SHP77 (cell line): ENCODE measurements at places on chromosomes 3 and 15.

GRCh38 chr3:34396288-34396687 lies 597.9 kb downstream of the PDCD6IP start:
- DNase-seq = no peak

DNA sequence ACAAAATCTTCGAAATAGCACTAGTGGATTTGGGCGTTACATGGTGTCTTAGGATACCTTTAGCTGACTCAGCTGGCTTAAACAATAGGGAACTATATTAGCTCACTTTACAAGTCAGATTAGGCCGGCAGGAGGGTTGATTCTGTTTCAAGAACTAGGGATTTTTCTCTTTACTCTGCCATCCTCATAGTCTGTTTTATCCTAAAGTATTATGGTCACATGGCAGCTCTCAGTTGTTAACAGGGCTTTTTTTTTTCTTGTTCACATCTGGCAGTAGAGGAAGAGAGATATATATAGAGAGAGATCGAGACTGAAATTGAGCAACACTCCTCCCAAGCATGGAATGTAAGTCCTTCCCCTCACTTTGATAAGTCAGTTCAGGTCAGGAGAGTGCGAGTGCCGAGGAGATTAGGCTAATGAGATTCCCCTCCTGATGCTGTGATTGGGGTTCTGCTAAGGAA lies 32.9 kb downstream of the CHP1 start:
- DNase-seq = no peak

- DNase-seq = no peak
These were observed 41.9 kb downstream of the SETD5 start for GRCh38 chr3:9439331-9439730.

DNA sequence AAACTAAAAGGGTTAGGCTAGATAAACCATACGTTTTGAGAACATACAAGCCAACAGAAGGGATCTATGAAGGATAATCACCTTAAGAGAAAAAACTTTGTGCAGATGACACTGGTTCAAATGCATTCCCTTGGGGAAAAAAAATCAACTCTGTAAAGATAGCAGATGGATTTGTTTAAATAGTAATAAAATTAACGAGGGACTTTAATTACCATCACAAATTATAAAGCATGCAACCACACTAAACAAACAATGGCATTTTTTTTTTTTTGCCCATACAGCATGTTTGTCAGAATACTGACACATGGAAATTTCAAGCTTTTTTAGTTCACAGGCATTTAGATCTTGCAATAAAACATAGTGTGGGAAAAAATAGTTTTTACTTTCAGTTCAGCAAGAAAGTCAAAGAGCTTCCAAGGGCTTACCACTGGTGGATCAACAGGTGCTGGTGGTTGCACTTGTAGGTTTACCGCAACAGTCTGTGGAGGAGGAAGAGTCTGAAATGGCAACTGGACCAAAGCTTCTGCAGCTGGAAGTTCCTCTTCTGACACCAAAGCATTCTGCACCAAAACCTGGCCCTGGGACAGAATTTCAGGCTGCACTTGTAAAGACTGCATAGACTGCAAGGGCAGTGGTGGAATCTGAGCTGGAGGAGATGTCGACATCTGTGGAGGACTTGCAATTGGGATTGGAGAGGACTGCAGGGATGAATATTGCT lies 53.1 kb downstream of the PHC3 start:
- DNase-seq = no peak

DNA sequence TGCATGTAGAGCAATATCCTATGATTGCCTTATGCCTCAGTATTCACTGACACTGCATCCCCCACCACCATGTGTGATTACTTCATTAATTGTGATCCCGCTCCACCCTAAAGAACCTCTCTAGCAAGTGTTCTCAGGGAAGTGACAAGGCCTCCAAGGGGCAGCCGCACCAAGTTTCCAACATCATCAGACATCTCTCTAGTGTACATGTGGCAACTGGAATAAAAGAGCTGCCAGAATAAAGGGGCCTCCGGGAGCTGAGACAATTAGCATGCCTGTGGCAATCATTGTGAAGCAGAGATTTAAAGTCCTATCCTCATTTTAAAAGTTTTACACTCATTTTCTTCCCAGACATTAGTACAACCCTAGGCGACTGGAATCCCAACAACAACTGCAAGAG lies 902.1 kb upstream of the SEMA6D start:
- no peak for DNase-seq

- no peak for DNase-seq
These were observed 6.4 kb upstream of the SLC22A14 start for GRCh38 chr3:38275658-38276057.

DNA sequence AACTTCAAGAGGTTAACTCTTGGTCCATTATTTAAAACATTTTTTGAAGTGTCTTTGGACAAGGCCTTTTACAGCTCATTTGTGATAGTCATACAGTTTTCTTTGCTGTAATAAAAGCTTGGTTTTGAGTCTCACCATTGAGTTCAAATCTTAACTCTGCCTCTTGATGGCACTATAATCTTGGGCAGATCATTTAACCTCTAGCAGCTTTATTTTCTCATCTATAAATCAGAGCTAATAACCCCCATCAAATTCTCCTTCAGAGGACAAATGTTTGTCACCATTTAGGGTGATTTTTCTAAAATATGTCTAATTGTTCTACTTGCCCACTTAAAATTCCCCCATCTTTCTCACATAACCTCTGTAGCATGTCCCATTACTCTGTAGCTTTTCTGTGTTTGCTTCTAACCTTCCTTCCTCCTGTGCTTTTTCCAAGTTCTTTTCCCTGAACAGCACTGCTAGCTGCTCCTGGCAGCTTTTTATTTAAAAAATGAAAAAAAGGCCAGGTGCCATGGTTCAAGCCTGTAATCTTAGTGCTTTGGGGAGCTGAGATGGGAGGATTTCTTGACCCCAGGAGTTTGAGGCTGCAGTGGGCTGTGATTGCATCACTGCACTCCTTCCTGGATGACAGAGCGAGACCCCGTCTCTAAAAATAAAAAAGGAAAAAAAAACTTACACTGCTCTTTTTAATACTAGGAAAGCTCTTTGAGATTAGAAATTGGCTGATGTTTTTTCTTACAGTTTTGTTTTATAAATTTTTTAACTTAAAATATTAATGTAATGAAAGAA lies 28.5 kb downstream of the UBE2E1 start:
- no peak for DNase-seq

DNA sequence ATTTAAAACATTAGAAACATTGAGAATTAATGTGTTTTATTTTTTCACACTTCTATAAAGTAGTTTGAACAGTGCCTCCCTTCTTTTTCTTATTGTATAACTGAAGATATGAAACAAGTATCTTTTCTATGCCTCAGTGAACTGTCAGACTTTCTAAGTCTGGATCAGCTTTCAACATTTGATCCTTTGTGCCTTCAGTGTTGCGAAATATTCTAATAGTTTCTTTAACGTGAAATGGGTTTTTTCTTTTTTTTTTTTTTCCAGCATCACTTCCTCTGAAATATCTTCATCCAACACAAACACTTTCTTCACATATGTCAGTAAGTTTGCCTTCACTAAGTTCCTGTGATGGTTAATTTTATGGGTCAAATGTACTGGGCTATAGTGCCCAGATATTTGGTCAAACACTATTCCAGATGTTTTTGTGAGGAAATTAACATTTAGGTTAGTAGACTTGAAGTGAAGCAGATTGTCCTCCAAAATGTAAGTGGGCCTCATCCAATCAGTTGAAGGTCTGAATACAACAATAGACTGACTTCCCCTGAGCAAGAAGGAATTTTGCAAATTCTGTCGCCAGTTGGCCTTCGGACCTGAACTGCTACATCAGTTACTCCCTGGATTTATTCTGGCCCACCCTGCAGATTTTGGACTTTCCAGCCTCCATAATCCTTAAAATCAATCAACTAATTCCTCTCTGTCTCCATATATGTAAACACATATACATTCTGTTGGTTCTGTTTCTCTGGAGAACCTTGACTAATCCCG lies 6.4 kb upstream of the CPOX start:
- DNase-seq = no peak

GRCh38 chr3:62481962-62482361 lies 108.6 kb upstream of the FEZF2 start:
- no peak for DNase-seq

DNA sequence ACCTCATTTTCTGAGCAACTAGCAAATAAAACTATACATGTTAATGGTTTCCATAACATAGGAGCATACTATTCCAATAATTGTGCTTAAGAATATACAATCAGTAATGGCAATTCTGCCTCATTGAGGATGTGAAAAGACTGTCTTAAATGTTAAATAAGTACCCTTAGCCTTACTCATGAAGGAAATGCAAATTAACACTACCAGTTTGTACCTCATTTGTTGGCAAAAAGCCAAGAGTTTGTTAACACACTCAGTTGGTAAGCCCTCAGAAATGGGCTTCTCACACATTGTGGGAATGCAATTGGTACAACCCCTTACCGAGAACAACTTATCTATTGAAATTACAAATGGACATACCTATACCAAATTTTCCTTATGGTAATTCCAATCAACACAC lies 9.2 kb upstream of the STT3B start:
- DNase-seq = no peak

GRCh38 chr15:96097661-96098060 lies 232.8 kb upstream of the NR2F2 start:
- no peak for DNase-seq

DNA sequence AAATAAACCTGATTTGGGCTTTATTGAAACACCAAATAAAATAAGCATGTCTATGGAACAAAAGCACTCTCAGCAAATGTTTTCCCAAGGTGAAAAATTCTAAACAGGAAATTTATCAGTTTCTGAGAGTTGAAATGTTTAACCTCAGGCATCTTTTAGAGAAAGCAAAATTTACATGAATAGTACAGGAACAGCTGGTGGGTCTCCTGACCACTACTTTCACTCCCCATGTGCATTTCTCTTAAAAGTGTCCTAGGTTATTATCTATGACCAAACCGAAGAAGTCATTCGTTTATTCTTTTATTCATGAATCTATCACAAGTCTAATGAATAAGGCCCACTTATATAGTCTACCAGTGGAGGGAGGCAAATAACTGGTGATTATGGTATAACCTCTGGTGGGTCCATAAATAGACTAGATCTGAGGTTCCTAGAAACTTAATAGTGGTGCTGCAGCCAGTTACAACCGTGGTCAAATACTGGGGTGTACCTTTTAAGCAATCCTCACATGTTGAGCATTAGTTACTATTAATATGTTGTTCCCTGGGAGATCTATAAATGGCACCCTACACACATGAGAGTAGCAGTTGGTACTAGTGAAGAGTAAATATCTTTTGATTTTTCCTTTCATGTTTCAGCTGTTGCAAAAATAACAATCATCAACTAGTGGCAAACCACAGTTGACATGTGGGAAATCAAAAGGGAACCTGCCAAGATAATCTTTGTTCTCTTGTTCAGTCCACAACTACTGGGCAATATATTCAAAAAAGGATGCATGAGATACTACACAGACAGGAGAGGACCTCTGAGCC lies 169.3 kb upstream of the STAC start:
- DNase-seq = no peak
